Natural killer cell treated with Interleukin-12 subunit alpha and Interleukin-12 subunit beta and Interleukin-15 and Interleukin-18, amount 100 ng/mL, for 72 hours (primary cell): ENCODE measurements at places on chromosomes 2 and 18.
A peak's percentile ranks its signal among the peaks of the same experiment; 100 is the strongest.

DNA sequence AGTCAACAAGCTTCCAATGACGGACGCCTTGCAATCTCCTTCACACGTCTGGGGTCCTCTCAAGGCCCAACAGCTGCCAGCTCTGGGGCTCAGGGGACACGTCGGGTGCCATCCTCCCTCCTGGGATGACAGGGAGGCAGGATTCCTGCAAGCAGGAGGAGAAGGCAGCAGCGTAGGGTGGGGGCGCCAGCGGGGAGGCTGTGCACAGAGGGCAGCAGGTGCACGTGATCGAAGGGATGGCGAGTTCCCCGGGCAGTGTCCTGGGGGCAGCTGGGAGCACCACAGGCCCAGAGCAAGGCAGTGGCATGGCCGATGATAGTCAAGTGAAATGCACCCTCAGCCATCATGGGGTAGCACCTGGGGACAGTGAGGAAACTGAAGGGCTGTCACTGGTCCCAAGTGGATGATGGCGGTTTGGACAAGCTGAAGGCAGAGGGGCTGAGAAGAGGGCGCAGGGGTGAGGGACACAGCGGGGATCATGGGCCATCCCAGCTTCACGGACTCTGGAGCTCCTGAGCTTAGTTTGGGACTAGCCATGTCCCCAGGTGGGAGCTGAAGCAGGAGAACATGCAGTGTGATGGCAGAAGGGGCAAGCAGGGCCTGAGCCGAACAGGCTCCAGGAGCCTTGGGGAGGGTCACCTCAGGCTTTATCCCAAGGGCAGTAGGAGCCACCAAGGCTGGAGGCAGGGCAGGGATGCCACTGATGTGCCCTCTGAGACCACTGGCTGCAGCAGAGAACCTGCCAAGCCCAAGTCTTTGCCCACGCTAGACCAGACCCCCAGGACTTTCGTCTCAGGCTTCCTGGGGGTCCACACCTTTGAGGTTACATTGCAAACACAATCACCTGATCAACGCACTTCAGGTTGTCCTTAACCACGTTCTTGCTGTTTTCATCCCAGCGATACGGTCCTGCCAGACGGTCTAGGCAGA lies 16.3 kb upstream of the SNED1 start:
- peak; percentile 53 for DNase-seq

GRCh38 chr18:31454066-31454708 lies 6.6 kb downstream of the DSG3 start:
- no peak for DNase-seq

GRCh38 chr2:232421189-232421785 lies 14.6 kb downstream of the ALPG start:
- DNase-seq, result no peak

GRCh38 chr2:113124181-113124961 lies 3.0 kb upstream of the IL1RN start:
- DNase-seq, result peak; percentile 69

GRCh38 chr2:177322801-177323261 lies 58.3 kb upstream of the NFE2L2 start:
- DNase-seq, result no peak

DNA sequence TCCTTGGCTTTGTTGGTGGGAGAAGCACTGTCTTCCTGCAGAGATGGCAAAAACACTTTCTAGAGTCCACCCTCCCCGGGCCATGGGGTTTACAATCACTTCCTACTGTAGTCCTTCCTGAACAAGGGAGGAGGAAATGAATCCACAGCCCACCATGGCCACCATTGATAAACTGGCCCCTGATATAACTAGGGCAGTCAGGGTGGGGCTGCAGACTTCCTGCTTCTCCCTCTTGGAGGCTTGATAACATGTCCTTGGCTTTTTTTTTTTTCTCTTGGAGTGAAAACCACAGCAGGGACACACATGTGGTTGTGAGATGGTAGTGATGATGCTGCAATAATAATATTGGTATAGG lies 437.8 kb downstream of the ZNF521 start:
- no peak for DNase-seq

GRCh38 chr2:207403141-207403540 lies 126.6 kb upstream of the CREB1 start:
- no peak for DNase-seq
